ENCODE measurements at places on chromosomes 13 and 19.

- DNase-seq, result no peak
Measured at GRCh38 chr13:79108914-79109643, 297.0 kb downstream of the RBM26 start.

DNA sequence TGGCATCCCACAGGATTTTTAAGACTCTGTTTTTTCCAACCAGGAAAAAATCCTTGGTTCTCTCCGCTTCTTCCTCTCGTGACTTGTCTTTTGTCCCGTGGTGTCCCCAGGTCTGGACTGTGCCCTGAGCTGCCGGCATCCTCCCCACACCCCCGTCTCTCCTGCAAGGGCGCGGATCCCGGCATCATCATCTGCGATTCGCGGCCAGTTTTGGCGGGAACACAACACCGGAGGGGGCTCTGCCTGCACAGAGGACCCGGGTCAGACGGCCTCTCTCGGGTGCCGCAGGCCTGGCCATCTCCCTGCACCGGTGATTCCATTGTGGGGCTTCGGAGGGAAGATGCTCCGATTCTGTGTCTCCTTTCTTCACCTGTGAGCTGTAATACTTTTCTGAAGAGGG lies 18.8 kb upstream of the GAS6 start:
- no peak for DNase-seq

DNA sequence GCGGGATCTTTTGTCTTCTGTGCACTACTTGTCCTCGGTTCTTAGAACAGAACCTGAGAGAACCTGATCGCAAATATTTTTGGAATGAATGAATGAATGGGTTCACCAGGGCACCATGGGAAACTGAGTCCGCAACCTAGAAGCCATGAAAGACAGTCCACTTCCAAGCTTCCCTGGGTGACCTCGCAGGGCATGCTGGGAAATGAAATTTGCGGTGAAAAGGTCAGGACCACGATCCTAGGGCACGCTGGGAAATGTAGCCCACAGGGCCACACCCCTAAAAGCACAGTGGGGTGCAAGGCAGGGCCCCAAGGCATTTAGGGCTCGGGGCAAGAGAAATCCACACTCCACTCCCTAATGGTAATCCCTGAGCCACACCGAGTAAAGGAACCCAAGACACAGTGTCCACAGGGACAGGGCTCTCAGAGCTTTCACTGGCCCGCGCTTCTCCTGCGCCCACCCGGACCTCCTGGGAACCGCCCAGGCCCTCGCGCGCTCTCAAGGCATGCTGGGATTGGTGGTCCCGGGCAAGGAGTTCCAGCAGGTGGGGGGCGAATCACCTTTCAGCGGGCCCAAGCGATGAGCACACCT lies 1.1 kb upstream of the PPP1R12C start:
- DNase-seq, result peak; percentile 64

GRCh38 chr13:71609271-71609670 lies 257.7 kb downstream of the DACH1 start:
- no peak for DNase-seq

- DNase-seq, result no peak
Measured at GRCh38 chr19:45047188-45047797, 8.4 kb downstream of the CLASRP start.

- DNase-seq, result no peak
Measured at GRCh38 chr19:18596752-18597157, 8.2 kb downstream of the REX1BD start.

GRCh38 chr19:27746691-27747380 lies 1466.1 kb downstream of the UQCRFS1 start:
- DNase-seq, result peak; percentile 41

DNA sequence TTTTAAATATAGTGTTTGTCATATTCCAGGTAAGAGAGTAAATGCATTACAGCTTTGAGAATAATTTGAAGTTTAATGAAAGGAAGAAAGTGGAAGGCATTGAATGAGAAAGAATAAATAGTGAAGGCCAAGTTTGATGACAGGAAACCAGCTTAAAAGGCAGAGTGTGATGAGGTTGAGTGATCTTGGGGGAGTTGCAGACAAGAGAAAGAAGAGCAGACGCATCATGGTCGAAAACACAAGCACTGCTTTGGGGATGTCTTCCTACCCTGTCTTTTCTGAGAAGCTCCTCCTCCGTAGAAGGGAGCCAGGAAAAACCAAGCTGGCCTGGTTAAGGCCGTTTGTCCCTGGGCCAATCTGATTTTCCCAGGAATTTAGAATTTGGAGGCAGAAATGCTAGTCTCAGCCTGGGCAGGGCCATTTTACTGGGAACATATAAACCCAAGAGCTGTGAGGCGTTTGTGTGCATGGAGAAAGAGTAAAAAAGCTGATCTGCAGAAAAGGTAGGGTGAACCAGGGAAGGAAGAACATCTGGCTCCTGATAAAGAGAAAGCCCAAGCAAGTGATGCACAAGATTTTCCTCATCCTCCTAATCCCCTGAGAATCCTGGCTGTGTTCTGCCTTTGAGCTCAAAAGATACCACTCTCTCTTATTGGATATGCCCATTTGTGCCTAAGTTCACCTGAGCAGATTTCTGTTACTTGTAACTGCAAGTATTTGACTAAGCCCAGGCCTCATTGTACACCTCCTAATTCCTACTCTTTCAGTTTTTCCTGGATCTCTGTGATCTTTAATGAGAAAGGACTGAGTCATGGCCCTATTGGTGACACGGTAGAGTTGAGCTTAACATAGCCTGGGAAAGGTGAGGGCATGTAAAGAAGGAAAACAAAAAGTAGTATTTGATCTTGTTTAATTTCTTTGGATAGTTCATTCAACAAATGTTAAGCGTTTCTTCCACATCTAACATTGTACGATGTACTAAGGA lies 80.0 kb downstream of the WDFY2 start:
- DNase-seq, result no peak

- peak; percentile 53 for DNase-seq
Measured at GRCh38 chr13:99197117-99197651, 3.5 kb upstream of the UBAC2 start.

DNA sequence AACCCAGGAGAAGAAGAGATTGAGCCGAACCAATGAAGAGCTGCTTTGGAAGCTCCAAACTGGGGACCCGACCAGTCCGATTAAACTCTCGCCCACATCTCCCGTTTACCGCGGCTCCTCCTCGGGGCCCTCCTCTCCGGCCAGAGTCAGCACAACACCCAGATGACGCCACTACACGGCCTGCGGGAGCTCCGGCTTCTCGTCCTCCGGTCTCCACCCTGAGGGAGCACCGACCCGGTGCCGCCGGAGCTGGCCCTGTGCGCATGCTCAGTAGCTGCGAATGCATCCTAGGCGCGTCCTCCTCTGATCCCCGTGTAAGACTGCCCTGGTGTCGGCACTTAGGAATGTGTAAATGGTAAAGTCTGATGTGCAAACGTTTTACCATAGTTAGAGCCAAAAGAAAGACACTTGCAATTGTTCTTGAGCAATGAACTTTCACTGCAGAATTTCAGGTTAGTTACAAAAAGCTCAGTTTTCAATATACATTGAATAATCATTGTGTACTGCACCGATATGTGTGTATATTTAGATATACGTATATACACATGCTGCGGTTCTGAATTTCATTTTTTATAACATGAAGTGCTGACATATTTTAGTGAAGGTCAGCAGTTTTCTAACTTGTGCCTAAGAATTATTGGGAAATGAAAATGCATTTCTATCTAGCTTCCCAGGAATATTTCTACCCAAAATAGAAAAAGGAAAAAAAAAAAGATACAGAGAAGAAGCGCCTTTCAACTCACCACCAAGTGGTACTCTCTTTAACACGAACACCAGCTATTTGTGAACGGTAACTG lies 92.2 kb downstream of the SLC7A1 start:
- DNase-seq, result no peak

DNA sequence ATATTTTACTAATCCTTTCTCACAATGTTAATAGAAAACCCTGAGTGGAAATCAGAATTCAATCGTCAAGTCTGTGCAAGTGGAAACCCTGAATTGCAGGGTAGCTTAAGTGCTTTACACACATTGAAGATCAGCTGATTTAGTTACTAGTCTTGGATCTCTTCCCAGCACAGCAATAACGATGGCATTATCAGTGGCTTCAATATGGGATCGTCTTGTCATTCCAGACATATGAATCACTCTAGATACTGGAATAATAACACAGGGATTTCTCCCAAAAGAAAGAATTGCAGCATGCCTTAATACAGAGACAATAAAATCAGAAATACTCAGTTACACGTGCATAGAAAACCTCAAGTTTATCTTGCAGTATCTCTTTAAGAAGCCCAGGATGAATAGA lies 12.6 kb upstream of the METTL21C start:
- no peak for DNase-seq

DNA sequence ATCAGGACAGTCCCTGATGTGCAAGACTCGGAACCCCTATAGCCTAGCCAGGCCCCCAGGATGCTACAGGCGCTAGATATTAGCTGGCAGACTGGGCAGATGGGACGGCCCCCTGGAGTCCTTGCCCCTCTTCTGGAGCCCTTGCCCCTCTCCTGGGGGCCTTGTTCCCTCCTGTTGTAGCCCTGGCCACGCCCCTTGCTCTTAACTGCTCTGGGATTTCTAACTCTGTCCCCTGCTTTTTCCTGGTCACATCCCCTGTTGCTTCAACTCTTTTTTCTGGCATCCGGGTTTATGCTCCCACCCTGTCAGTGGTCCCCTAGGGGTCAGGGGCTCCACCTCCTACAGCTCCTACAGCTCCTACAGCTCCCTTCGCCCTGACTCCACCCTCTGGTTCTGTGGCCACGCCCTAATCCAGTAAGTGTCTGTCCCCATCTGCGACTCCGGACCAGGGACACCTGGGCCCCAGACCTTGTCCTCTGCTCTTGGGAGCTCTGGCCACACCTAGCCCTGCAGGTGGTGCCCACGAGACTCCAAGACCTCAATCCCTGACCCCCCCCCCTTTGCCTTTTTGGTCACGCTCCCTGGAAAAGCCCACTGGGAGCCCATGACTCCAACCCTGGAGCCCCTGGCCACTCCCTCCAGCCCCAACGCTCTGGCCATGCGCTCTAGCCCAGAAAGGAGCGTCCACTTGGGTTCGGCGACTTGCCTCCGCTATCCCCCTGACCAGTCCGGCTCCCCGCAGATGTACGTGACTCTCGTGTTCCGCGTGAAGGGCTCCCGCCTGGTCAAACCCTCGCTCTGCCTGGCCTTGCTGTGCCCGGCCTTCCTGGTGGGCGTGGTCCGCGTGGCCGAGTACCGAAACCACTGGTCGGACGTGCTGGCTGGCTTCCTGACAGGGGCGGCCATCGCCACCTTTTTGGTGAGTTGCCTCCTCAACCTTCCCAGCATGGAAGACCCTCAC lies 6.8 kb downstream of the PLPPR2 start:
- no peak for DNase-seq

GRCh38 chr13:21463424-21463823 lies 4.3 kb upstream of the ZDHHC20 start:
- no peak for DNase-seq

- no peak for DNase-seq
Measured at GRCh38 chr19:38203197-38203596, 20.8 kb downstream of the DPF1 start.

GRCh38 chr13:82878536-82878935 lies 1003.7 kb downstream of the SLITRK1 start:
- DNase-seq, result no peak

DNA sequence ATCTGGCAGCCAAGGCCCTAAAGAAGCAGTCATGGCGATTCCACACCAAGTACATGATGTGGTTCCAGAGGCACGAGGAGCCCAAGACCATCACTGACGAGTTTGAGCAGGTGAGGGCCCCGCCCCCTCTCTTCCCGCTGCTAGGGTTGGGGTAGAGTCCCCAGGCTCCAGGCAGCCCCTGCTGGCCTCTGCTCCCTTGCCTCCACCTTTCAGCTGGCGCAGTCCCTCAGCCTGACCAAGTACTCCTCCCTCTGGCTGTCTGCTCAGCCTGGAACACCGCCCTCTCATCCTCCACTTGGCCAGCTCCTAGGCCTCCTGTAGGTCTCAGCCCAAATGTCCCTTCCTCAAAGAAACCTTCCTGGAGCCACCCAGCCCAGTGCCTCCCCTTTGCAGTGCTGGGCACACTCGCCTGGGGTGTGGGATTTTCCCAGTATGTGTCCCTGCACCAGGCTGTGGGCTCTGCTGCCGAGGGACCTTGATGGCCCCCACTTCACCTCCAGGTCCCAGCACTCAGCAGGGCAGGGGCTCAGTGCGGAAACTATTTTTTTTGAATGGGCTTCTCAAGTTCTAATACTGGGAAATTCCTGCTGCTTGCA lies 5.7 kb downstream of the LENG1 start:
- no peak for DNase-seq

DNA sequence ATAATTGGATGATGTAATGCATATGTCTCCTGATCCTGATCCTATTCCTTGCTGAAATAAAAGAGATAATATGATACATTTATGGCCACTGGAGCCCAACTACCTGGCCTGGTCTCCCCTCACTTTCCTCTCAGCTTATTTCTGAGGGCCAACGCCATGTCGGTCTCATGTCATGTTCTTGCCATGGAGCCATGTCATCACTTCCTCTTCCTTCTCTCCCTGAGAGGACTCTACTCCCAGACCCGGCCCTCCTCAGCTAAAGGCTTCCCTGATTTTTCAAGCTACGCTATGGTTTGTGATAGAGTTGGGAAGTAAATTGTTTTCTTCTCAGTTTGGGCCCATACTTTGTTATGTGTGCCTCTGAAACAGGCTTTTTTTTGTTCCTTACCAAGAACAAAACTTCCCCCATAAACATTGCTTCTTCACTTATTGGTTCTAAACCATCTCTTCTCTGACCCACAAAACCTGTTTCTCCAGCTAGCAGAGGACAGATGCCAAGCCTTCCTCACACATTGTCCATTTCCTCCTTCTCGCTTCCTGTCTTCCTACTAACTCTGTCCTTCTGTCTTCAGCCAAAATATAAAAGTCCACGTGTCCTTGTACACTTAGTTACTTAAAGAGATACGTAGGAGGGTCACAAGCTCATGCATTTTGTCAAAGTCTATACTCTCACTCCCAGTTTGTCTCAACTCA lies 319.9 kb upstream of the DACH1 start:
- no peak for DNase-seq

DNA sequence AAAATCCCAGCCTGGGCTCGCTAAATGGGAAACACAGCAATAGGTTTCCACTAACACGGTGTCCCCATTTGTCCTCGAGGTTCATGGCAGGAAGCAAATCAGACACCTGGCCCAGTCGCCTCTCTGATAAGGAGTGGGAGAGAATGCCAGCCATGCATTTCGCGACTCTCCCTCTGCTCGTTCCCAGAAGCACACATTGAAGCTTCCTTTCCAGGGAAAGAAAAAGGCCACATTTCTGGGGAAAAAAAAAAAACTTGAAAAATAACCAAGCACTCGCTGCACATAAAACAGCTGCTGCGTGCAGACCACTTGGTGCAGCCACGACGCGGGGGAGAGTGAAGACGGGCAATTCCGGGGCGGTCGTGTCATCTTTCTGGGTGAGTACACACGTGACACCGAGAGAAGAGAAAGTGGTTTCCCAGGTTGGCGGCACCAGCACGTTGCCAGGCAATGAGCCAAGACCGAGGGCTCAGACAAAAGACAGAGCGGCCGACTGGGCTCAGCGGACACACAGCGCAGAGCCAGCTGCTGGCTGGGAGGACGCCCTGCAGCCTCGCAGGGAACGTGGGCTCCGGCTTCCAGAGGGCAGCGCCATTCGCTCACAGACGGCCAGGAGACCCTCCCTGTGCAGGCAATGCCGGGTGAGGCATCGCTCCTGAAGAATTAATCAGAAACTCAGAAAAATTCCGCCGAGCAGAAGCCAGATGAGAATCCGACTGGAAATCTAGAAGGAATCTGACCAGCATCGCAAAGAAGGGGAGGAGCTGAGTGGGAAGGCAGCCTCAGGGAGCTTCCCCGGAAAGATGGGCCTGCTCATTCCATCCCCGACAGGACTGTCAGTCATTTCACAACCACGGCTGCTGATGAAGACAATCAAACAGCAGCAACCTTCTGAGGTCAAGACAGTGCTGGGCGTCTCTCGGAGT lies 83.2 kb upstream of the IRS2 start:
- DNase-seq, result no peak

- DNase-seq, result no peak
Measured at GRCh38 chr19:58084596-58085347, 13.3 kb downstream of the ZSCAN18 start.
